ENCODE measurements at places on chromosomes 6 and 20.

DNA sequence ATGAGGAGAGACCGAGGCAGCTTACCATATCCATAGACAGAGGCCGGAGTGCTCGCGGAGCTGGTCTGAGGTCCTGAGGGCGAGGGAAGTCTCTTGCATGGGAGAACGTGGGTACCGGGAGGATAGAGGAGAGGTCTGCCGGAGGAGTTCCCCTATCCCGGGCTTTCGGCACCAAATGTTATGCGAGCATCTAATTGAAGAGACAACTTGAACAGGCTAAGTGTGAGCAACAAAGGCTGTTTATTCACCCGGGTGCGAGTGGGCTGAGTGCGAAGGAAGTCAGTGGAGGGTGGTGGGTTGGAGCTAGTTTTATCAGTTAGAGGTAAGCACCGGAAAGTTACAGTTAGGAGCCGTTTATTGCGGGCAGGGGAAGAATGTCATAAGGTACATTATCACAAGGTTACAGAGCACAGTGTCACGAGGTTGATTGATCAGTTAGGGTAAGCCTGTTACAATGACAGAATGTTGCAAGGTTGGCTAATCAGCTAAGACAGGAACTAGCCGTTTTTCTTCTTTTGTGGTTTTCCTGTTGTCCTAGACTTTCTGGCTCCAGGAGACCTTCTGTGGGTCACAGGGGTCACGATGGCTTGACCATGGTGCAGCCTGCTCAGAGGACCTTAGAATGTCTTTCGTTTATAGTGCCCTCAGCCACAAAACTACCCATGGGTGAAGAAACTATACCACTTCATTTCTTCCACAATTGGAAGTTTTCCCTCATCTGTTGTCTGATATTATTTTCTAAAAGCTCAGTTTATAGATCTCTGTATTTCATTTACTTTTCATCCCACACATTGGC, 746.0 kb upstream of the ADGRB3 start:
- DNase-seq, result no peak

DNA sequence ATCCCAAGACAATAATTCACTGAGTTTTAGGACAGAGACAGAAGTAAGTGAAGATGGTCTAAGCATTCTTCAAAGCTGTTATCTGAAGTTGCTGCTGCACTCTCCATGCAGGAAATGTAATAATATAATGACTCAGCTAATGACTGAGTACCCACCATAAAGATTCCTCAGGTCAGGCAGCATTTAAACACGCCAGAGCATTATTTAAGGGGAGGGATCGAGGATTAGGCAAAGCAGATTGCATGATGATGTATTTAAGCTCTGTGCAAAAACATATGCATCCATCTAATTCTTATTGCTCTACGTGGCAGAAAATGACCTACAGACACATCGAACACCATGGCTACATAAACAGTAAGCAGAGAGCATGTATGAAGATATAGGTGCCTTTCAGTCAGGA, 216.4 kb downstream of the UNC5CL start:
- DNase-seq, result no peak

DNA sequence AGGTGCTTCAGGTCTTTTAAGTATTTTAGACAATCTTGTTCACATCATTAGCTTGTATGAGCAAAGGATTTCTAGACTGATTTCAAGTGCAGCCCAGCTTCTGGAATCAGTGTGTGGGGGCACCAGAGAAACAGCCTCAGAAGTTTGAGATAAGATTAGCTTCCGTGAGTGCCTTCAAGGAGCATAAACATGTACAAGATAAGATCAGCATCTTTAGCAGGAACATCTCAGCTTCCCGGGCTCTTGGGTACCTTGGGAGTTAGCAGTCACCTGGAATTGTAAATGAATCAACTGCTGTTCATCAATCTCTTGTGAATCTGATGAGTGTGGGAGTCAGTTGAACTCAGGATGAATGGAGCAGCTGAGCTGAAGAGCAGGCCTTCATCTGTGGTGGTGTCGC, 12.0 kb upstream of the CITED2 start:
- DNase-seq, result no peak

GRCh38 chr6:125212377-125212776, 58.8 kb downstream of the TPD52L1 start:
- no peak for DNase-seq

DNA sequence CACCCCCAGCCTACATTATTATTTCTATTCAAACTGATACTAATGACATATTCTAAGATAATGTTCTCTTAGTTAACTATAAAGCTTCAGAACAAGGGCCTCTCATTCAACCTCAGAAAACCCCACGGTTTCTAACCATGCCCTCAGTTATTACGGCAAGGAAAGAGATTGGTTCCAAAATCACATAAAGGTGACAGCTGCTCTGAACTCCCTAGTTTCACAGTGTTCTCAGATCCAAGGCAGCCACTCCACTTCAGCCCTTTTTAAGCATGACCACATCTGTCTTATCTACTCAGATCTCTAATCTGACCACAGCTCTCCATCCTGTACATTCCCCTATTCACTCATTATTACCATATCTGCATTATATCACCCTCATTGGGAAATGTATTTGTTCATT, 98.8 kb upstream of the CEP85L start:
- DNase-seq, result no peak

DNA sequence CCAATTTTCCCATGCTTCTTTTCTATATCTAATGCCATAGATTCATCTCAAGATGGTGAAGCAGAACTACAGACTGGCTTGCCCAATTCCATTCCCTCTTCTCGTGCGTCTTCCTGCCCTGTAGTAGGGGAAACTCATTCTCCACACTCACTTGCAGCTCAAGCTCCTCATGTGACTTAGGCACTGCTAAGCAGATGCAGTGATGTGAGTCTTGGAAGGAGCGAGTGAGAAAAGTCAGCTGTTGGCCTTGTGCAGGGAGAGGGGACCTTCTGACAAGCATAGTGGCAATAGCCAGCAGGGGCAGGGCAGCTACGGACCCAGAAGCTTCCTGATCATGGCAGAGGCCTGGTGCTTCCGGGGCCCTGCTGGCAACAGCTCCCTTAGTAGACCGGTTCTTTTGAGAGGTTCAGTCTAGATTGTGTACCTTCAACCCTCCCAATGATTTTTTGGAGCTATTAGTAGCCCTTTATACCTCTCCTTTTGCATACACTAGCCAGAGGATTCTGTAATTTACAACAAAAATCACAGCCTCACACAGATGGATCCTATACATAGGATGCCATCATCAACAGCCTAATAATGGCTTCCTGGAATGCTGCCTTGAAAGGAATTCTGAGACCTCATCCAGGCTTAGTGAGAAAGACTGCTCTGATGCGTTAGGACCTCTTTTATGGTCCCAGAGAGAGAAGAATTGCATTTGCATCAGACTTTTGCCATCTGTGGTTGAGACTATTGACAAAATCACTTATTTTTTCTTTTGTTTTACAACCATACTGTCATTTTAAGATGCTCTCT, 121.5 kb upstream of the RIPOR2 start:
- no peak for DNase-seq

- DNase-seq, result no peak
Measured at GRCh38 chr20:63421913-63422312, 50.5 kb downstream of the KCNQ2 start.

DNA sequence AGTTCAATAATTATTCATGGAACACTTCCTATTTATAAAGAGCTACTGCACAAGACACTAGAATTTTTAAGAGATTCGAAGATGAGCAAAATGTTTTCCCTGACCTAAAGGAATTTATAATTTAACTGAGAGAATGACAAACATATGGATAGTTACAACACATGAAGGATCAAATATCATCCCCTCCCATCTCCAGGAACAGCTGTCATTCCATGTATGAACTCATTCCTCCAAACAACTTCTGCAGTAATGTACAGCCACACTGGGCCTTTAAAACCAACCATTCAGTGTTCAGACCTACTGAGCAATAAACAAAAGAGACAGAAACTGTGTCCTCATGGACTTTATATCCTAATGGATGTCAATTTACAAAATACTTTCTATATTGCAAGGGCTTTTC, 87.8 kb downstream of the KIF16B start:
- DNase-seq, result no peak

DNA sequence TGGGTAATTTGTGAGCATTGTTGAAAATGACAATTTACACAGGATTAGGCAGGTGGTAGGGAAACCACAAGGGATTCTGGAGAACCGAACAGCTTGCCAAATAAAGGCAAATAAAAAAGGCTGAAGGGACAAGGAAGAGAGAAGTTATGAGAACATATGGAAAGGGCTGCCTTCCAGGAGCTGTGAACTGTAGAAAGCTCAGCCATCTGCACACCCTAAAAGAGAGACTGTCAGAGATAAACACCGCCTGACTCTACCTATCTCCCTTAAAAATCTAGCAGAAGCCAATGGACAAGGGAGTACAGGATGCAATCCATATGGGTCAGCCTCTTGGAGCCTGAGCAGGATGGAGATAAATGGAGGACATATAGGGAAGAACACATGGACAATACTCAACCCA, 12.7 kb upstream of the SLC17A1 start:
- no peak for DNase-seq

GRCh38 chr6:41767112-41767833, 12.4 kb downstream of the FRS3 start:
- DNase-seq, result no peak

- DNase-seq, result no peak
Measured at GRCh38 chr20:29874476-29875202, 1382.8 kb upstream of the DEFB115 start.
